ENCODE measurements at places on chromosomes 6 and 20.

DNA sequence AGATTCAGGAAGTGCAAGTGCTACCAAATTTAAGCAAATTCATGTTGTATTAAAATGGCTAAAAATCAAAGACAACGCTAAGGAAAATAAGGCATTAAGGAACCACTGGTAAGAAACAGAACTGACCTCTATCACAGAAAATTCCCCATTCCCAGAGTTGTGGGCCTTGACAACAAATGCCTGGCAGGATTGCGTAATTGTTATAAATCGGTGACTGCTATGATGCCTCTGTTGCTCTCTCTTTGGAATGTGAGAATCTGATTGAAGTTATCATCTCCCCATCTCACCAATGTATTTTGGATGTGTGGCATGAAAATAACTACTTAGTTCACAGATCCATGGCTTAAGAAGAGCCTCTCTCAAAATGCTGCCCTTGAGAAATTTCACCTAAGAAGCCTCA, 257.3 kb downstream of the OGFRL1 start:
- no peak for DNase-seq

DNA sequence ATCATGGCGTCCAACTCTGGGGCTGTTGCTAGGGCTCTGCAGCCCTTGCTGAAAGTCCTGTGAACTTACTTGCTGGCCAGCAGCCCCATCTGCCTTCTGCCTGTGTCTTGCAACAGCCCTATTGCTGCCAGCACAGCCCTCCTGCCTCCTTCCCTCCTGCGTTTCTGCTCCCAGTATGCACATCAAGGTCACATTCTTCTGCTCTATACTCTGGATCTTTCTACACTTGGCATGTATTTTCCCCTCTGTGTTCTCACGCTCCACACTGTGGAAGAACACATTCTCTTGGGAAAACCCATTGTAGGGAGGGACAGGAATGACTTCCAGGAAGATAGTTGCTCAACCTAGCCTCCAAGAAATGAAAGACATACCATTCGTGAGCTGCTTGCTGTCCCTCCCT, 80.9 kb upstream of the PHACTR2 start:
- no peak for DNase-seq

- DNase-seq = peak; percentile 8
These were observed 913.0 kb downstream of the C6orf118 start for GRCh38 chr6:164396071-164397047.

- no peak for DNase-seq
These were observed 44.1 kb upstream of the TGM2 start for GRCh38 chr20:38209054-38209675.

GRCh38 chr6:107656883-107657282, 167.0 kb downstream of the SOBP start:
- DNase-seq = no peak

- no peak for DNase-seq
These were observed 288.3 kb downstream of the KHDC1L start for GRCh38 chr6:72936766-72937559.

GRCh38 chr6:111558690-111559187, 46.9 kb downstream of the TRAF3IP2 start:
- no peak for DNase-seq

- peak; percentile 50 for DNase-seq
These were observed 169.8 kb downstream of the PTPRK start for GRCh38 chr6:128350416-128351254.

GRCh38 chr6:56843476-56844349, 111.2 kb upstream of the BEND6 start:
- peak; percentile 96 for DNase-seq

DNA sequence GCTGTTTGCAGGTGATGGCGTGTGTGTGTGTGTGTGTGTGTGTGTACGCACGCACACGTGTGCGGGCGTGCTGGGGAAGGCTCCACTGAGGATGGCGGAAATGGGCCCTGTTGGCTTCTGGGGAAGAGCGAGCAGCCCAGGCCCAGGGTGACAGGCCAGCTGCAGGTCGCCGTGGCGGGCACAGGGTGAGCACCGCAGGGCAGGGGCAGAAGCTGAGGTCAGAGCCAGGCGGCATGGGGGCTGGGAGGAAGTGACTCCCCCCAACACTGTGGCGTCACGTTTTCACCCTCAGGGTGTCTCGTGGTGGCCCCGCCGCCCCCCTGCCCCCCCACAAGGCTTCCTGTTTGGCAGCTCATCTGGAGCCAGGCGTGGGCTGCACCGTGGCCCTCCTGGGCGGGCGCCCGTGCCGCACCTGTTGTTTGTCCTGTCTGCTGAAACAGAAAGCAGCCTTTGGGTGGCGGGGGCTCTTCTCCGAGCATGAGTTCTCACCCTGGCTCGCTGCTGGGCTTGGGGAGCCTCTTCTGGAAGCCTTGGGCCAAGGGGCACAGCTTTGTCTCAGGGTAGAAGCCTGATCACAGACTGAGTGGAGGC, 7.1 kb downstream of the RBM38 start:
- DNase-seq = no peak

DNA sequence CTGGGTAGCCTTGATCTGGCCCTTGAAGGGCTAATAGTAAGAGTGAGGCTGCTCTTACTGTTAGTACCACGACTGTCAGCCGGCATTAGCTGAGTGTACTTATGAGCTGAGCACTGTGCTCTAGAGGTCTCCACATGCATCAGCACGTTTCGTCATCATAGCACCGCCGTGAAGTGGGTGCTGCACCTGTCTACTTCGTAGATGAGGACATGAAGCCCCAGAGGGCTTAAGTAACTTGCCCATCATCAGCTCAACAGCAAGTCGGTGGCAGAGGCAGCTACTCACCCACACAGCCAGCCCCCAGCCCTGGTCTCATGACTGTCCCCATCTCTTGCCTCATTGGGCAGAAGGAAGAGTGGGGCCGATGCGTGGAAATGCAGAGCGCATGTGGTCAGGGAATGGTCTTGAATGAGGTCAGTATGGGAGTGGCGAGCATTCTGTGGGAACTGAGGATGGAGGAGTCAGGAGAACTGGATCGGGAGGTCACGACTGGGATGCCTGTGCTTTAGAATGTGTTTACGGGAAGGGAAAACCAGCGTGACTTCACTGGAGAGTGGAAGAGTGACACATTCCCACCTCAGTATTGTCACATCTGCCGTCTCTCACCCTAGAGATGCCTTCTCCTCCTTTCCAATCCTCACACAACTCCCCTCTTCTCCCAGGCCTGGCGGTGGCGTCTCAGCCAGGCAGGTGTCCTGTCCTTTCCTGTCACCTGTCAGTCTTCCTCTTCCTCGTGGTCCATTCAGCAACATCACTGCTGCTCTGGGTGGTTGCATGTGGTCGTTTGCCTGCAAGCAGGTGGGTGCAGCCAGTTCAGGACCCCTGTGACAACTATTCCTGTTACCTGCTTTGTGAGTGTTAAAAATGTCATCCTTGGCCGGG, 6.0 kb downstream of the SYTL3 start:
- DNase-seq = no peak

- DNase-seq = no peak
These were observed 17.9 kb upstream of the RUNX2 start for GRCh38 chr6:45310118-45310788.

GRCh38 chr20:49979030-49979832, 3.5 kb upstream of the SNAI1 start:
- peak; percentile 89 for DNase-seq

- no peak for DNase-seq
These were observed 338.7 kb downstream of the PREX1 start for GRCh38 chr20:48489046-48489463.

GRCh38 chr6:152983637-152984512, 1.0 kb upstream of the FBXO5 start:
- DNase-seq = peak; percentile 96

- no peak for DNase-seq
These were observed 30.7 kb upstream of the RIN2 start for GRCh38 chr20:19727251-19727847.

- no peak for DNase-seq
These were observed 338.8 kb downstream of the HAO1 start for GRCh38 chr20:7601431-7601830.

DNA sequence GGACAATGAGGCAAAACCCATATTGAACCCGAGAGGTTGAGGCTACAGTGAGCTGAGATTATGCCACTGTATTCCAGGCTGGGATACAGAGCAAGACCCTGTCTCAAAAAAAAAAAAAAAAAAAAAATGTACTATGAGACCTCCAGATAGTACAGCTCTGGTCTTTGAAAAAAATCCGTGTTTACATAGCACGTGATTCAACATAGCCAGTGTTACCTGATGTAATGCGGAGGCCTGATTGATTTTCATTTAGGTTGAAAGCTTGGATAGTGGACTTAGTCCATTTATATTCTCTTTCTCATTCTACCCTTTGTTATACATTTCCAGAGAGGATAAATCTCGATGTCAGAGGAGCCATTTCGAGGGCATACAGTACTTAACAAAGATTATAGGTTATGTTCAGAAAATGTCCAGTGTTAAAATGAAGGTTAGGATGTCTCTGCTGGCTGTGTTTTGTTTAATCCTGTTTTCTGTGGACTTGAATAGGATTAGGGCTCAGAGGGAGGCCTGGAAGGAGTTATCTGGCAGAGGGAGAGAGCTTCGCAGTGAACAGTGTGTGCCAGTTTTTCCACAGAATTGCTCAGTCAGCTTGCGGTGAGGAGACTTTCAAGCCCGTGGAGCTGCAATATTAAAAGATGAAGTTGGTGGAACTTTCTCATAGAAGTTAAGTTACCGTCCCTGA, 33.9 kb upstream of the BCLAF1 start:
- no peak for DNase-seq

- peak; percentile 54 for DNase-seq
These were observed 28.7 kb downstream of the CFAP206 start for GRCh38 chr6:87436435-87436834.

DNA sequence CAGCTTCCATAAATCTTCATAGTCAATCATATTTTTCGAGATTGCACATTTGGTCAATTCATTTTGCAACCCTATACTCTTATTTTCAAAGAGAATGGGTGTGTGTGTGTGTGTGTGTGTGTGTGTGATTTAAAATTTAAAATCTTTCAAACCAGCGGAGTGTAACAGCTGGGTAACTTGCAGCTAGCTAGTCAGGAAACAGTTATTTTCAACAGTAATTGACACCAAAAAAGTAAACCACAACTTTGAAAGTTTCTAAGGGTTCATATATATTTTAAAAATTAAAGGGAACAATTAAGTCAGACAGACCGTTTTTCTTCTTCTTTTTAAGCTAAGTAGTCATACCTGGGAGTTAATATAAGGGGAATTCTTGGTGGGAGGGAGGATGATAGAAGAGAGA, 57.0 kb downstream of the PRR18 start:
- DNase-seq = no peak

DNA sequence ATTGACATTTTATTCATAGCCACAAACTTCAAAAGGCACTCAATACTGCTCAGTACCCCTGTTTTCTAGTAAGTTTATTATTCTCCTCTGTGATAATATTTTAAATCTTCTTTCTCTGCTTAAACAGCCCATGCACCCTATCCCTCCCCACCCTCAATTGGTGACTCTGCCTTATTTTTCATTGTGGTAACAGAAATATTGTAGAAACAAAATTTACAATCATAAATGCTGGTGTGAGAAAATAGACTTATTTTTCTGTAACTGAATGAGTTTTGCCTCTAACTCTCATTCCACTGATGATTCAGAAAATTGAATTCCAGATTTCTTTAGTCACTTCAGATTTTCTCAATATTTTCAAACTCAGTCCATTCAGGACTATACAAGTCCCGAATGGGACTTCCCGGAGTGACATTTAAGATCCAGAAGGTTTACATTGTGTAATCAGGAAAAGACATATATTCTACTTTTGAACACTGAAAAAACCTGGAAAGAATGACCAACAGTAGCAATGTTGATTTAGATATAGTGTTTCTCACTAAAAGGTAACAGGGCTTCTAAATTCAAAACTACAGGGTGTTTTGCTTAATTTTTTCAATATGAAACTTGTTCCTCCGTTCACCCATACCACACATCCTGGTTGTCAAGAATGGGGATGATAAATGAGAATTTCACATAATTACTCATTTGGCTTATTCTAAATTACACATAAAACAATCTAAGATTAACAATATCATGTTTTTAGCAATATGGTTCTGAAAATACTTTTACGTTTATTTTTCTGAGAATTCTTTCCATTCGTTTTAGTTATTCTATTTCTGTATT, 34.8 kb upstream of the UST start:
- no peak for DNase-seq

DNA sequence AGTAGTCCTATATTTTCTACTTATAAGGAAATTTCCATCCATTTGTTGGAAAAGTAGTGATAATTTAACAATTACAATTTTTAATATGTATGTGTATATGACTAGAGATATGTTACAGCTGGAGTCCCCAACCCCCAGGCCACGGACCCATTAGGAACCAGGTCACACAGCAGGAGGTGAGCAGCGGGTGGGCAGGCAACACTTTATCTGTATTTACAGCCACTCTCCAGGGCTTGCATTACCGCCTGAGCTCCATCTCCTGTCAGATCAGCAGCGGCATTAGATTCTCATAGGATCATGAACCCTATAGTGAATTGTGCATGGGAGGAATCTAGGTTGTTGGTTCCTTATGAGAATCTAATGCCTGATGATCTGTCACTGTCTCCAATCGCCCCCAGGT, 46.8 kb downstream of the TRDN start:
- DNase-seq = no peak

DNA sequence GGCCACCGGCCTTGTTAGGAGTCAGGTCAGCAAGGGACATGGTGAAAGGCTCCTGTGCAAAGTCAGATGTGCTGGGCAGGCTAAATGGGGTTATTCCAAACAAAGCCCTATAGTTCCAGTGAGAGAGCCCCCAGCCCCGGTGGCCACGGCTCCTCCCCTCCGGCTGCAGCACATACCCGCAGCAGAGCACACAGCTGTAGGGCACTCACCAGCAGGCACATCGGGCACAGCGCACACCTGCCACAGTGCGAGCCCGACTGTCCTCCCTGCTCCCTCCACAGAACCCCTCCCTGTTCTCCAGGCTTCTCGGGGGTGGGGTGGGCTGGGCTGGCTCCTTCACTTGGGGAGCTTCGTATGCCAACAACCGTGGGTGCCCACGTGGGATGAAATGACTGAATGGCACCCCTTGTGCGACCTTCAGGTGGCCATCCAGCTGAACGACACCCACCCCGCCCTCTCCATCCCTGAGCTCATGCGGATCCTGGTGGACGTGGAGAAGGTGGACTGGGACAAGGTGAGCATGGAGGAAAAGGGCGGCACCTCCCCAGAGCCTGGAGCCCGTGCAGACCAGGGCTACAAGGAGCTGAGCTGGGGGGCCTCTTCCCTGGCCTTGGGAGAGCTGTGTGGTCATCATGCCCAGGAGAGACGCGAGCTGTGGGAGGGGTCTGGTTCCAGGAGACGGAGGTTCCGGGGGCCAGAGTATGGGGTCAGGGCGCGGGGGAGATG, 30.9 kb downstream of the PYGB start:
- DNase-seq = no peak

- DNase-seq = no peak
These were observed 13.5 kb downstream of the EBF4 start for GRCh38 chr20:2705931-2706645.
